Epithelial cell of esophagus (primary cell): ENCODE measurements at places on chromosomes 1 and 21.

DNA sequence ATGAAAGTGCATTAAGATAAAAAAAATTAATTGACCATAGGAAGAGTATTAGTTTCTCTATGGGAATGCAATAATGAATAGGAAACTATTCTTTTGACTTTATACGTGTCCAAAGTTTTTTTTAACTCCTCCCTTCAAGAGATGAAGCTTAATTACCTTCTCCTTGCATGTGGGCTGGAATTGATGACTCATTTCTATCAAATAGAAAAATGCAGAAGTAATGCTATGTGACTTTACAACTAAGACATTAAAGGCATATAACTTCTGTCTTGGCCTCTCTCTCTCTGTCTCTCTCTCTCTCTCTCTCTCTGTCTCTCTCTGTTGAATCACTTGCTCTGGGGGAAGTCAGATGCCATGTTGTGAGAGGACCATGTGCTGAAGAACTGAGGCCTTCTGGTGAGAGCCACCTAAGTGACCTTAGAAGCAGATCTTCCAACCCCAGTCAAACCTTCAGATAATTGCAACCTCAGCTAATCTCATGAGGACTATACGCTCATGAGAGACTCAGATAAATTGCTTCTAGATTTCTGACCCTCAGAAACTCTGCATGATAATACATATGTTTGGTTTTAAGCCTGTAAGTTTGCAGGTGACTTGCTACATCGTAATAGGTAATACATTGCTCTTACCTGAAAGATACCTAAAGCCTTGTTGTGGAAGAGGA lies 414.2 kb downstream of the KCNT2 start:
- no peak for DNase-seq

GRCh38 chr1:1118876-1119220 lies 3.0 kb upstream of the C1orf159 start:
- no peak for DNase-seq

DNA sequence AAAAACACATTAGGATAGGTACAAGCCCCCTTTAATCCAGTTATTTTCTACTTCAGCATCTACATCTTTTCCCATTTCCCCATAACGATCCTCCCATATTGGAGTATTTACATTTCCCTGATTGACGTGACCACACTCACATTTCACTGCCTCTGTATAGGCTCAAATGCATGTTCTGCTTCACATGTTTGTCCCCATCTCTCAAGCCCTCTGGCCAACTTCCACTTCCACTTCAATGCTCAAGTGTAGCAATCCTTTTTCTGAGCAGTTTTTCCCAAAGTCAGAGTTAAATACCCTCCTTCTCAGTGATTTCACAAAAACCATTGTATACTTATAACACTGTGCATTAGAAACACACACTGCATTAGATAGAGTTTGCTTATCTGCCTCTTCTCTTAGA lies 61.8 kb upstream of the TTLL7 start:
- no peak for DNase-seq

GRCh38 chr1:182617014-182617429 lies 12.8 kb upstream of the RGS16 start:
- no peak for DNase-seq

- DNase-seq = no peak
Measured at GRCh38 chr1:58849551-58849950, 65.7 kb upstream of the JUN start.

DNA sequence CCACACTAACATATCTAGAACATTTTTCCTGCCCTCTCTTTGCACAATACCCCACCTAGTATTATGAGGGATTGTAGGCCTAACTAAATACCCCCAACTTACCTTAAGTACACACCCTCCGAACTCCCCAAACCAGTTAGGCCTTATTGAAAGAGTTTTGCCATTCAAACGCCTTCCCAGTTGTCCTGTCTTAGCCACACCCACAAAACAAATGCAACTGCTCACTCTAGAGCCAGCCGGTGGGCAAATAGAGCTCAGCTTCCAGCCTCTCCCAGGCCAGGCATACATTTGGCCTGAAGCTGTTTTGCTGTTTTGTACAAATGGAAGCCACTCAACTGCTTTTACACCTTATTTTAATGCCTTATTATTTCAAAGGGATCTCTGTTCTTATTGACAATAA lies 224.2 kb upstream of the RUNX1 start:
- peak; percentile 79 for DNase-seq

GRCh38 chr1:28417926-28418637 lies 48.5 kb downstream of the PHACTR4 start:
- peak; percentile 28 for DNase-seq

GRCh38 chr1:236700903-236701302 lies 14.6 kb downstream of the ACTN2 start:
- DNase-seq = no peak

DNA sequence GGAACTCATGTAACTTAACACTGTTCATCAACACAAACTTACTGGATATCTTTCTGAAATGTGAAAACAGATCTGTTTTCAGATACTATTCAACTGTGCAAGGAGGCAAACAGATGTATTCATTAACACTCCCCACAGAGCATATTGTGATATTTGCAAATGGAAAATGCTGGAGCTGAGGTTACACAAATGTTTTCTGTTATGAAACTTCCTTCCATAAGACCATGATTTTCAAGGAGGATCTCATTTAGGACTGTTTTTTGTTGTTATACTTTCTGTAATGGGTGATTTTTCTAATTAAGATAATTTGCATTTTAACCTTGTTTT lies 56.1 kb downstream of the GABPA start:
- DNase-seq = no peak

GRCh38 chr1:151961833-151962232 lies 31.8 kb downstream of the S100A10 start:
- no peak for DNase-seq

DNA sequence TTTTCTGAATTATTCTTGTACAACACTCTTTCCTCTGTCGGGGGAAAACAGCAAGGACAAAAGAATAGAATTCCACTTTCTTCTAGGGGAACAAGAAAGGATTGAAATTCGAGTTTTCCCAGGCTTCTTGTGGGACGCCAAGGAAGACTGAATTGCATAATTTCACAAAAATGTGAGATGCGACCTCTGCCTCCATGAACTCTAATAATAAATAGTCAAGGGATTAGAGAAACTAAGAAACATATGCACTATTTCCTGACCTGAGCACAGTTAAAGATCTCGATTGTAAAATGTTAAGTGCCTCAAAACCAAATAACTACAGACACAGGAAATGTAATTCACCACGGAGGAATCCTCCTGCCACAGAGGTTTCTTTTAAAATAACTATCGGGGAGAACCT lies 117.3 kb upstream of the MARK1 start:
- DNase-seq = no peak

DNA sequence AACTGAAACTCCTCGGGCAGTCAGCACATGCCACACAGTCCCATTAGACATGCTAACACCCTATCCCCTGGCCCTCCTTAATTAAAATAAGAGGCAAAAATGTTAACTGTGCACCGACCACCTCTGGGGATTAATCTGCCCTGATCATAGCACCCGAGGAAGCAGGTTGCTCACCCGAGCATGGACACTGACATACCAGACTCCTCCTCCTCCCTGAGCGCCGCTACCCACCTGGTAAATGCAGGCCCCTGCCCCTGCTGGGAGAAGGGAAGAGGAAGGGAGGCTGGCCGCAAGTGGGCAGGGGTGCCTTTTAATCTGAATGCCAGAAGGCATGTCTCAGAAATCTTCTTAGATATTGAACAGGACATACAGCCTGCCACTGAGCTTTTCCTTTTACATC lies 360.9 kb downstream of the RRAGC start:
- no peak for DNase-seq

DNA sequence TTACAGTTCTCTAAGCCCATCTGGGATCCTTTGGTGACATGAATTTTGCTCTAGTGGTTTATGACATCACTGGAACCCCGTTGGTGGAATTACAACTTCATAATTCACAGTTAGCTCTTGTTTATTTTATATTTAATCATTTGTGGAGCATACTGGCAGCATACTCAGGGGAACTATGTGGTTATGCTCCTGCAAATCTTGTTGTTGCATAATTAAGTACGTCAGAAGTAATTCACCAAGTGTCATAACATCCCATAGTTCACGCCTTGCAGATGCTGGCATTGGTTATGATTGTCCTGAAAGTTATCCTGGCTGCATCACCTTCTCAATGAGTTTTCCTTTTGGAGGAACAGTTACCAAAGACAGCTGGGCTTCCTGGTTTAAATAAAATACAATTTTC lies 16.5 kb downstream of the PRRX1 start:
- no peak for DNase-seq

GRCh38 chr1:84347271-84347931 lies 45.9 kb downstream of the SAMD13 start:
- no peak for DNase-seq

GRCh38 chr1:154342132-154342531 lies 16.8 kb downstream of the ATP8B2 start:
- no peak for DNase-seq

GRCh38 chr1:162157469-162157868 lies 88.0 kb downstream of the NOS1AP start:
- no peak for DNase-seq

GRCh38 chr21:46226920-46227599 lies 1.5 kb downstream of the LSS start:
- peak; percentile 85 for DNase-seq

- peak; percentile 81 for DNase-seq
Measured at GRCh38 chr1:231016234-231016633, 23.8 kb downstream of the FAM89A start.

GRCh38 chr1:161068306-161069234 lies 1.1 kb downstream of the ARHGAP30 start:
- peak; percentile 43 for DNase-seq

DNA sequence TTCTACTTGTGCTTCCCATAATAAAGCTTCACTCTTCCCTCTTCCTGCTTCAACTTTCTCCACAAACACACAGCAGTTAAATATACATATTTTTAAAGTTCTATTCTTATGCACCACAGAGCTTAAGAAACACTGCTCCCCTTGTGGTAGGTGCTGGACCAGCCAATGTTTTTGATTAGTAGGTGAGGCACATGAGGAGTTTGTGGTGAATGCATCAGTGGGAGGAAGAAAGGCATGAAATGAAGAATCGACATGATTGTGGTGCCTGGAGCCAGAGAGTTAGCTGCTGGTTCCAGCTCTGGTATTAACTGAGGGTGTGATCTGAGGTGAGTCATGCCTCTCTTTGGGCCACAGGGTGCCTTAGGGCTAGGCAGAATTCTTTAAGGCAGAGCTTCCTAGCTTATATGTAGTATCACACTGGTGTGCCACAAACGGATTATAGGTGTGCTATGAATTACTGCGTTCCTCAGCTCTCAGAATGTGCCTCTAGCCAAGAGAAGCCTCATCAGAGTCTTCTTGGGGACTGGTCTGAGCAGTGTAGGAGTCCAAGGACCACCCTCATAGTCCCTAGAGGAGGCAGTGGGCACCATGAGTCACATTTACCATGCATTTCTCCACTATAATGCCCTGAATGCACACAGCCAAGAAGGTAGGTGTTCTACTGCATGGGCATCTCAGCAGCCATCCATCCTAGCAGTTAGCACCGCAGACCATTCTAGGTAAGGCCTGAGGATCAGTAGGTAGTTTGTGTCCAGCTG lies 97.4 kb upstream of the SGIP1 start:
- peak; percentile 96 for DNase-seq

GRCh38 chr1:183040547-183040971 lies 17.3 kb downstream of the LAMC1 start:
- no peak for DNase-seq

DNA sequence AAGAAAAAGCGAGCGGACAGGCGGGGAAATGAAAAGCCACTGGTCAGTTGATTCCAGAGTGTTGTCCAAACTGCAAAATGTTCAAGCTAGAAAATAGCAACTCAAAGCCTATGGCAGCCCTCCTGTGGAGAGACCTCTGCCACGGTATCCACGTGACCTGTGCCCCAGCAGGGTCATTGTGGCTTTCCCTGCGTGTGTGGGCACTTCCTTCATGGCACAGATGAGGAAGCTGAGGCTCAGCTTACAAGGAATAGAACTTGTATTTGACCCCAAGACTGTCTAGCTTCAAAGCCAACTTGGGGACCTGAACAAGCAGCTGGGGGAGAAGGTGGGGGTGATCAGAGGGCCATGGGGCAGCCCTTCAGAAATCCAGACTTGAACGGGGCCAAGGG lies 15.6 kb upstream of the PLEKHG5 start:
- DNase-seq = no peak

- DNase-seq = no peak
Measured at GRCh38 chr1:235766794-235767285, 99.9 kb downstream of the LYST start.

GRCh38 chr1:220325306-220325995 lies 53.2 kb upstream of the RAB3GAP2 start:
- peak; percentile 56 for DNase-seq

DNA sequence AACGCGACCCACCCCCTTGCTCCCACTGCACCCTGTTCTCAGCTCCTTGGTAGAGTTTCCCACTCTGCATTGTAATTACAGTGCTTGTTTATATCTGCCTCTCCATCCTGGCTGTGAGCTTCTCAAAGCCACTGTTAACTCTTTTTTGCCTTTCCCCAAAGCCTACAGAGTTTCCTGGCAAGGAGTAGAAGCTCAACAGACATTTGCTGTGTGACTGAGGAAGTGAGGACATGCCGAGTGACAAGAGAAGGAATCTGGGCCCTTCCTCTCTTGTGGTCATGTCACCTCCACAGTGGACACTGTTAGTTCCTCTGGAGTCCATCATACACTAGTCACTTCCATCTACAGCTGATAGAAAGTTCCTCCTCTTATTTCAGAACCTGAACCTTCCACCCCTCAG lies 6.1 kb upstream of the IGSF8 start:
- no peak for DNase-seq

DNA sequence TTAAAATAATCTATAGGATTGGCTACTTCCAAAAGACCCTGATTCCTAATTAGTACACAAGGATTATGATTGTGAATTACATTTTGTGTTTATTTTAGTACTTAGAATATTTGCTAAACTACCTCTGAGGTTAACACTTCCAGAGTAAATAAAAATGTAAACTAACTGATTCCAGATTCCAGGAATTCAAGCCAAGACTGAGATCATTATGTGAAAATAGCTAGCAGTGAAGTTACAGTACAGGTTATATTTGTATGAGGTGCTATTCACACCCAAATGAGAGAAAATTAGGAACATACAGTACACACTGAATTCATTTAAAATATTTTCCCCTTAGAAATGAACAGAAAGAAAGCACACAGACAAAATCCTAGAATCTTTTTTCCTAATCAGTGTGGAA lies 28.8 kb downstream of the TTLL7 start:
- DNase-seq = no peak

DNA sequence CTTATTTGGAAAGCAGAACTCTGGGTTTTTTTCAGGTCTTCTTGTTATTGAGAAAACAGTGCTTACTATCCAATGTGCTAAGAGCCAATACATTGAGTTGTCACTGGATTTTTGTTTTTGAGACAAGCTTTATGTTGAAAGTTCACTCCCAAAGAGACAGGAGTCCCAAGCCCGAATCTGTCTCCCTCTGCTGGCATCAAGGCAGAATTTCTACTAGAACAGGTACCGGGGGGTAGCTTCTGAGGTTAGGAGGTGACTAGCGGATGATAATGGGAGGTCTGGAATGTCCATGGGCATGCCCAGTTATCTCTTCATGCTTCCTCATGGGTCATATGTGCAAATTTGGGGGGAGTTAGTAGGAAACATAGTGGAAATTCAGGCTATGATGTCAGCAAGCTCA lies 25.1 kb downstream of the ZNF124 start:
- DNase-seq = no peak
